ENCODE measurements at places on chromosomes 16 and 17. TPM values are rescaled to one million over a fixed set of nuclear protein-coding genes. Genes with fewer than 3 reads are reported as not detected.

The NEUROD2 gene
- polyA plus RNA-seq, result not detected

The JUP gene
- polyA plus RNA-seq, result 94.6 TPM

The C16orf90 gene
- not detected for polyA plus RNA-seq

The NAE1 gene
- polyA plus RNA-seq, result 34.3 TPM

DNA sequence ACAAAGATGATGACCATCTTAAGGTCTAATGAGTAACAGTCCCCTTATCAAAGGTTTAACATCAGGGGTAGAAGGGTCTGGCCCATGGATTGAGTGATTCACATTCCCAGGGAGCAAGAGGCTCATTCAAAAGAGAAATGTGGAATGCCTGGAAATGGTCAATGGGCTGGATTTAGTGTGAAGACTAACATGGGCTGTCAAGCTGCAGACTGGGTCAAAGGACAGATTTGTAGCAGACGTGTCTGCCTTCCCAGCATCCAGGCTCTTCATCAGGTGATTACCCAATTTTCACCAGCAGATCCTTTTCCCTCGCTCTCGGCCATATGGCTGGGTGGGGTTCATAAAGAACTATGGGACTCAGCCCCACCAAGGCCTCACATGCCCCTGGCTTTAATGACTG lies 26.8 kb downstream of the DCUN1D3 start:
- no peak for DNase-seq

DNA sequence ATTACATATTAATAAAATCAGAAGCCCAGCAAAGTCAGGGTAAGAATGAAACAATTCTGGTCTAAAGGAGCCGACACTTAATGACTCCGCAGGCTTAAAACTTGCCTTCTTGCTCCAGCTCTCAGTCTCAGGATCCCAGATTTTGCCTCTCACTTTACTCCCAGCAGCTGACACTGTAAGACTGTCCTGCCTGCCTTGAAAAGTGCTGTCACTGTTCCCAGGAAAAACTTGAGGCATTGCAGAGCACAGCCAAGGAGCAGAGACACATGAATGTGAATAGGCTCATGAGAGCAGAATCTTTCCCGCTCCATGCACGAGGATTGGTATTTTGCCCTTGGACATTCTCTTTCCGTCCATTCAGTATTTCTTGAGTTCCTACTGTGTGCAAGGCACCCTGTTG lies 457.6 kb upstream of the ZFHX3 start:
- DNase-seq, result no peak

- DNase-seq, result no peak
These were observed 13.9 kb downstream of the JPT2 start for GRCh38 chr16:1691956-1692355.

- no peak for DNase-seq
These were observed 271.4 kb downstream of the IRX3 start for GRCh38 chr16:54015147-54015546.

DNA sequence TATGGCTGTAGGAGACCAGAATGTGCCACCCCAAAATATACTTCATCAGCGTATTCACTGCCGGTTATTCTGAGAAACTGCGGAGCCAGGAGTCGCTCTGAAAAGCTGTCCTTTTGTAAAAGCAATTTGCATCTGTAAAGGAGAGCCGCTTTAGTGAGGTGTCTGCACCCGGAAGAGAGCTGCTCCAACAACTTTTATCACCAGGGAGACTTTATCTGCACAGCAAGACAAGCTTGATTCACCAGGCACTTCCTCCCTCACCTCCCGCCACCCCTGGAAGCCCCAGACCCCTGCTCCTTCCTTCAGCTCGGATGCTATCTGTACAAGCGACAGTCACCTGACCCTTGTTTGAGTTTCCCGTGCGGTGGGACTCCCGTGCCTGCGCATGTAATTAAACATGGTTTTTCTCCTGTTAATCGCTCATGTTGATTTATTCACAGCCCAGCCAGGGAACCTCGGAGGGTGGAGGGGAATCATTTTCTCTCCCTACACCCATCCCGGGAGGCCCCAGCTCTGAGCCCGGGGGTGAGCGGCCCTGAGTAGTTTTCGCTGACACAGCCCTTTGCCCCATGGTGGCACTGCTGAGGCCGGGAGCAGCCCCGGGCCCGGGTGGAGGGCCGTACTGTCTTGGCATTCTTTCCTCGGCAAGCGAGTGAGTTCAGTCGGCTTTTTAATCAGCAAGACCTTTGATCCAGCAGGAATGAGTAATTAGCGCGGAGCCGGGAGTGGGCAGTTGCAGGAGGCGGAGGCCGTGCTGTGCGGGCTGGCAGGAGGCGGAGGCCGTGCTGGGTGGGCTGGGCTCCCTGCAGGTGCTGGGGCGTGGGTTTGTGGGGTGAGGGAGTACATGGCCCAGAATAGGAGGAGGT lies 222.7 kb upstream of the CIBAR2 start:
- DNase-seq, result no peak

GRCh38 chr17:77245162-77245926 lies 104.6 kb downstream of the SEC14L1 start:
- DNase-seq, result no peak

DNA sequence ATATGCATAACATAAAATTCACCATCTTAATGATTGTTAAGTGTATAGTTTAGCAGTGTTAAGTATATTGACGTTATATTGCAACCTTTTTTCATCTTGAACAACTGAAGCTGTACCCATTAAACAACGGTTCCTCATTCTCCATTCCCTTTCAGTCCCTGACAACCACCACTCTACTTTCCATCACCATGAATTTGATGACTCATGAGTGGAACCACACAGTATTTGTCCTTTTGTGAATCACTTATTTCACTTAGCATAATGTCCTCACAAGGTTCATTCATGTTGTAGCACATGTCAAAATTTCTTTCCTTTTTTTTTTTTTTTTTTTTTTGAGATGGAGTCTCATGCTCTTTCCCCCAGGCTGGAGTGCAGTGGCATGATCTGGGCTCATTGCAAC lies 46.0 kb downstream of the HOXB1 start:
- DNase-seq, result no peak

DNA sequence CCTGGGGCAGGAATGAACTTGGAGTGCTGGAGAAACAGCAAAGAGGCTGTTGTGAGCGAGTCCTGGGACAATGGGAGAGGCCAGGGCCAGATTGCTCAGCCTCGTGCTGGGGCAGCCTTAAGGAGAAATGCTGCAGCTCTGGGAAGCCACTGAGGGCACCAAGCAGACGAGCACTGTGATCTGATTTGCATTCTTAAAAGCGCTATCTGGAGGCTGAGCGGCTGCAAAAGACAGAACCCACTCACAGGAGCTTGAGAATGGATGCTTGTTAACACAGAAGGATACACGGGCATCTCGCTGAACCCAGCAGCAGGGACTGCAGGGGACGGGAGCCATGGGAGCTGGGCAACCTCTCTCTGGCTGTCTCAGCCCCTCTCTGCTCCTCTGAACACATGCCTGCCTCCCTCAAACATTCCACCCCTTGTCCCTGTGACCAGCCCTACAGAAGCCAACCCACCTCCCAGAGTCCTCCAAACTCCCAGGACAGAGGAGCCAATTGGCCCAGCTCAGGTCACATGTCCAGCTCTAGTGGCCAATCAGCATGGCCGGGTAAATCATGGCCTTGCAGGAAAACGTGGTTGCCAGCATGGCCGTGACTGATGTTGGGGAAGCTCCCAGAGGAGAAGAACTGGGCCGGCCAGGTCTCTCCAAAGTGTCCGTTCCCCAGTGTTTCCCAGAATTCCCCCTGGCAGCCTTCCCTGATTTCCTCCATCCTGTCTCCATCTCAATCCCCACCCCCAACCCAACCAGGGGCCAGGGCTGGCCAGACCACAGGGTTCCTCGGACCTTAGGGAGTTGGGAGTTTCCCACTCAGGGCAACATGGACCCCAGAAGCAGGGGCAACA lies 60.3 kb downstream of the GSG1L start:
- DNase-seq, result no peak

- DNase-seq, result no peak
These were observed 74.1 kb downstream of the ASIC2 start for GRCh38 chr17:33218698-33219601.

- DNase-seq, result no peak
These were observed 10.7 kb upstream of the LITAF start for GRCh38 chr16:11597235-11598095.

GRCh38 chr17:11797803-11798202 lies 199.5 kb downstream of the ZNF18 start:
- no peak for DNase-seq

DNA sequence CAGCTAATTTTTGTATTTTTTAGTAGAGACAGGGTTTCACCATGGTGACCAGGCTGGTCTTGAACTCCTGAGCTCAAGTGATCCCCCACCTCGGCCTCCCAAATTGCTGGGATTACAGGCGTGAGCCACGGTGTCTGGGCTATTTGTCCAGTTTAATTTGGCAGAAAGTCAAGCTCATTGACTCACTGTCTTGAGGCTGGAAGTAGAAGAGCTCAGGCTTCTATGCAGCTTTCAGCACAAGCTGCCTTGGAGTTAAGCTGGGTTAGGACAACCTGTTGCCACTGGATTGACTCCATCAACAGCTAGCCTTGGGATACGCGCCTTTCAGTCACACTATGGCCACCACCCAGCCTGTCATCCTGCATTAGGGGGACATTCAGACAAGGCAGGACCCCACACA lies 76.2 kb upstream of the DNAH17 start:
- no peak for DNase-seq

DNA sequence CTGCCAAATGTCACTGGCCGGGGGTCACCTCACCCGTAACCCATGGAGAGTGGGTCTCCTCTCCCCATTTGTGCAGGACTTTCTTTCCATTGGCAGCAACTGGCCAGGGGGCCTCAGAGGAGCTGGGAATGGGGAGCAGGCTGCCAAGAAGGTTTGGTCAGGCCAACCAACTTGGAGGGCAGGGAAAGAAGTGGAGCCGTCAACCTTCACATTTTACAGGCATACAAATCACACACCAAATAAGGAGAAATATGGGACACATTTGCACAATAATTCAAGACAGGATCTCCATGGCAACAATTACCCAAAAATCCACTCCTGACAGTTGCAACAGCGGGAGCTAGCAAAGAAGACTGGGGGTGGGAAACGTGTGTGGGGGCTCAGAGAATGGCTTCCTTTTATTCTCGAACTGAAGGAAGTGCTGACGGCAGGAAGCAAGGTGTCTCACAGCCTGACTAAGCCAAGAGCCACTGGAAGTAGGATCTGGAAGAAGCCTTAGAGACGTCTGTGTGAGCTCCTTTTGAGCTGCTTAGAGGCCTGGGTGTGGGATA lies 20.9 kb downstream of the RPRML start:
- no peak for DNase-seq

GRCh38 chr16:27320261-27321012 lies 6.7 kb downstream of the IL4R start:
- DNase-seq, result no peak

GRCh38 chr17:74512036-74512435 lies 19.2 kb downstream of the CD300LB start:
- no peak for DNase-seq

GRCh38 chr17:27559506-27560481 lies 71.2 kb upstream of the LGALS9 start:
- DNase-seq, result peak; percentile 77
